ENCODE measurements at places on chromosomes 6 and 20.

DNA sequence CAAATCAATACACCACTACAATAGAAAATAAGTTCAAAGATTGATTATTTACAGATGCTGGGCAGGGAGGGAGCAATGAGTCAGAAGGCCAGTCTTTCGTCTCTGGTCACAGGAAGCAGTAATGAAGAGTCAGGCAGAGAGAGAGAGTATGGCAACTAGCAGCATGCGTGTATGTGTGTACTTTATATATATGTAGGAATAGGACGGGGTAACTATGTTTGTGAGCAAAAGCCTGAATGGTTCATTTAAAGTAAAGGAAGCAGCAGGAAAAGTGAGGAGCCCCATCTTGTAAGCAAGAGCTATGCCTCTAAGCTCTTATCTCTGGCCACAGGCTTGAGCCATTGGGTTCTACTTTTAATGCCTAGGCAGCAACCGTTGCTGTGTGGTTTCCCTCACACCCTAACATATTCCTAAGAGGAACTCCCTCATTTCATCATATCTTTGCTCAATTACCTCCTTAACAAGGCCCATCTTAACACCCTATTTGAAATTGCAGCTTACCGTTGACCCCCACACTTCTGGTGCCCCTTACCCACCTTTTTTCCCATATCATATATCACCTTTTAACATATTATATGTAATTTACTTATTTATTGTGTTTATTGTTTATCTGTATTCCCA lies 66.6 kb downstream of the AFG1L start:
- DNase-seq, result peak; percentile 47

GRCh38 chr6:119467488-119468081 lies 118.0 kb upstream of the MAN1A1 start:
- peak; percentile 40 for DNase-seq

- DNase-seq, result peak; percentile 90
Measured at GRCh38 chr6:31197559-31198305, 27.2 kb upstream of the POU5F1 start.

GRCh38 chr6:157905590-157906342 lies 75.9 kb upstream of the SYNJ2 start:
- no peak for DNase-seq

GRCh38 chr6:119241540-119242309 lies 107.8 kb downstream of the MAN1A1 start:
- no peak for DNase-seq

GRCh38 chr6:34424200-34425131 lies 1.4 kb downstream of the RPS10 start:
- no peak for DNase-seq

GRCh38 chr6:17768881-17769280 lies 62.2 kb upstream of the NUP153 start:
- DNase-seq, result no peak

GRCh38 chr6:16759646-16760515 lies 1.4 kb downstream of the ATXN1 start:
- DNase-seq, result peak; percentile 92

Measured in ELR (cell line).